ENCODE measurements at places on chromosomes 3 and 15.
A peak's percentile ranks its signal among the peaks of the same experiment; 100 is the strongest.

GRCh38 chr3:32937331-32937730 is 14.1 kb upstream of the CCR4 start:
- no peak for DNase-seq

DNA sequence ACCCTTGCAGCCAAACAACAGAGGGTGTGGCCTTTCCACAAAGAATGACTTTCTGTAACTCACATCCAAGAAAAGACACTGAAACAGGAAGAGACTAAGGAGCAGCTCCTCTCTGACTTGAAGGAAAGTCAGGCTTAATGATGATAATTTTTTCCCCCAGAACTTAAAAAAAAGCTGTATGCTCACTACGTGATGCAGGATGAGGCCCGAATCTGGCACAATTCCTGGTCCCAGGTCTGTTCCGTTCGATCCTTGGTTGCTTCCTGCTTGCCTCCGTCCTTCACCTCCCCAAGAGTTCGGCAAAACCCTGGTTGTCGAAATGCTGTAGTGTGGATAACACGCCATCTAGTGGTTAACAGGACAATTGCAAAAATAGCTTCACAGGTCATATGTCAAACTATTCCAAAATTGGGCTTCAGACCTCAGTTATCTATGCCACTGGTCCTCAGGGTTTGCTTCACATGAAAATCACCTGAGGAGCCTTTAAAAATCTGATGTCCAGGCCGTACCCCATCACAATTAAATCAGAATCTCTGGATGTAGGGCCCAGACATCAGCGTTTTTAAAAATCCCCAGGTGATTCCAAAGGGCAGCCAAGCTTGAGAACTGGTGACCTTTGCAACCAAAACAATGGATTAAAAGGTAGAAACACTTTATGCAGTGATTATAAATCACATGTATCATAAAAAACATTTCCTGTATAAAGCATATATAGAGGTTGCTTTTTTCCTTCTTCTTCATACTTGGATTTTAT is 28.1 kb upstream of the SYNM start:
- no peak for DNase-seq

GRCh38 chr3:102163039-102163817 is 271.6 kb upstream of the ZPLD1 start:
- DNase-seq: no peak

DNA sequence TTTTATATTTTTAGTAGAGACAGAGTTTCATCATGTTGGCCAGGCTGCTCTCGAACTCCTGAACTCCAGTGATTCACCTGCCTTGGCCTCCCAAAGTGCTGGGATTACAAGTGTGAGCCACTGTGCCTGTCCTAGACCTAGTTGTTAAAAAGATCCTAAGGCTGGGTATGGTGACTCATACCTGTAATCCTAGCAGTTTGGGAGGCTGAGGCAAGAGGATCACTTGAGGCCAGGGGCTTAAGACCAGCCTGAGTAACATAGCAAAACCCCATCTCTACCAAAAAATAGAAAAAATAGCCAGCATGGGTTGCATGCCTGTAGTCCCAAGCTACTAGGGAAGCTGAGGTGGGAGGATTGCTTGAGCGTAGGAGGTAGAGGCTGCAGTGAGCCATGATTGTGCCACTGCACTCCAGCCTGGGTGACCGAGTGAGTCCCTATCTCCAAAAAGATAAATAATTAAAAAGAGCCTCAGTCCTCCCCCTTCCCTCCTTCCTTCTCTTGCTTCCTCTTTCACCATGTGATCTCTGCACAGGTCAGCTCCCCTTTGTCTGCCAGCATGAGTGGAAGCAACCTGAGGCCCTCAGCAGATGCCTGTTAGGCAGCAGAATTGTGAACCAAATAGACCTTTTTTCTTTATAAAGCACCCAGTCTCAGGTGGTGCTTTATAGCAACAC is 9.8 kb upstream of the FNDC3B start:
- DNase-seq: no peak

- DNase-seq: no peak
These were observed 1.4 kb downstream of the GATA2 start for GRCh38 chr3:128491691-128491940.

DNA sequence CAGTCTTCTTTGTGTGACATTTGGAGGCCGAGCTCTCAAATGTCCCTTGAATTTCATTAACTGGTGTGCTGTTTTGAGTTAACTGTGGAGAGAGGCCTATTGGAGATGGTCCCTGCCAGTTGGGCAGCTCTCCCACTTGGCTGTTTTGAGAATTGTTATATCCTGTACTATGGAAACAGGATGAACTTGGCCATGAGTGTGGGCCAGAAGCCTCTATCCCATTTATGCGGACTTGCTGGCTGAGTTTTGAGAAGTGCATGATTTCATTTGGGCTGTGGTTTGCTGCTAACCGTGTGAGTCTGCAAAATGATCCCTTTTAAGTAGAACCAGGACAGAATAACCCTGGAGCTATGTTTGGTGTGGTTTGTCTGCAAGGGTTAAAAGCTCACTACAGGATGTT is 366.0 kb downstream of the PTPRG start:
- peak; percentile 18 for DNase-seq

- no peak for DNase-seq
These were observed 163.3 kb downstream of the AKAP13 start for GRCh38 chr15:85543741-85544155.

- no peak for DNase-seq
These were observed 62.8 kb upstream of the ADCY5 start for GRCh38 chr3:123511726-123512125.

DNA sequence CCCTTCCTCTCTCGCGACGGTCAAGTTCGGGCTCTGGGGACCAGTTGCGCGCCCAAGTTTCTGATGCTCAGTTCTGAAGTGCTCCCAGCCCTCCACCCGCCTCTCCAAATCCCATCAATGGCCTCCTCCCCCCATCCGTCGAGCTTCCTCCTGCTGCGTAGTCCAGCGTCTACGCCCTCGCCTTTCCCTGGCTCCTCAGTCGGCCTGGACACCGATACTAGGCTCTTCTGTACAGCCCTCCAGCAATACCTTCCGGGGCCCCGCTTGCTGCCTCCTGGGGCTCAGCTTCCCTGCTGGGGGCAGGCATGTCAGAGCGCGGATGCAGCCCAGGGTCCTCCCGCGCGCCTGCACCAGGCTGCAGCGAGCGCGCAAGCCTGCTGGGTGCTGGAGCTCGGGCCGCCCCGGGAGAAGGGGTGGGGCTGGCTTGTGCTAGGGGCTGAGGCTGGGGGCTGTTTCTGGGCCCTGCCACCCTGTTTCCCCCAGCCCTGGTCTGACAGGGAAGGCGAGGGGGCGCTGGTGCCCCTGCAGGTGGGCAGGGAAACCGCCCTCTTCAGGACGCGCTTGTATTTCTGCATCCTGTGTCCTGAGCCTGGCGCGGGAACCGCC is 353.3 kb upstream of the SUCLG2 start:
- no peak for DNase-seq

DNA sequence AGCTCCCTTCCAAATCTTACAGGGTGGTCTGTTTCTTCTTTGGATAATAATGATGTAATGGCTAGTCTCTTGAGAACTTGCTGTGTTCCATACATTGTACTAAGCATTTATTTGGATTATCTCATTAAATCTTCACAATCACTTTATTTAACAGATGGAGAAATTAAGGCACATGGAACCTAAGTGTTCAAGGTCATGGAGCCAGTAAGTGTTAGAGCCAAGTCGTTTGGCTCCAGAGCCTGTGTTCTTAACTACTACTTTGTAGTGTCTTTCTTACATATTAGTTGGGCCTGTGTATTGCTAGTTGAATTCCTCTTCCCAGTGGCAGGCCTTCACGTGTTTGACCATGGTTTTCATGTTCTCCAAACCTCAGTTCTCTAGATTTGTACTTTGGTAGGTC is 177.8 kb downstream of the ATG7 start:
- no peak for DNase-seq

DNA sequence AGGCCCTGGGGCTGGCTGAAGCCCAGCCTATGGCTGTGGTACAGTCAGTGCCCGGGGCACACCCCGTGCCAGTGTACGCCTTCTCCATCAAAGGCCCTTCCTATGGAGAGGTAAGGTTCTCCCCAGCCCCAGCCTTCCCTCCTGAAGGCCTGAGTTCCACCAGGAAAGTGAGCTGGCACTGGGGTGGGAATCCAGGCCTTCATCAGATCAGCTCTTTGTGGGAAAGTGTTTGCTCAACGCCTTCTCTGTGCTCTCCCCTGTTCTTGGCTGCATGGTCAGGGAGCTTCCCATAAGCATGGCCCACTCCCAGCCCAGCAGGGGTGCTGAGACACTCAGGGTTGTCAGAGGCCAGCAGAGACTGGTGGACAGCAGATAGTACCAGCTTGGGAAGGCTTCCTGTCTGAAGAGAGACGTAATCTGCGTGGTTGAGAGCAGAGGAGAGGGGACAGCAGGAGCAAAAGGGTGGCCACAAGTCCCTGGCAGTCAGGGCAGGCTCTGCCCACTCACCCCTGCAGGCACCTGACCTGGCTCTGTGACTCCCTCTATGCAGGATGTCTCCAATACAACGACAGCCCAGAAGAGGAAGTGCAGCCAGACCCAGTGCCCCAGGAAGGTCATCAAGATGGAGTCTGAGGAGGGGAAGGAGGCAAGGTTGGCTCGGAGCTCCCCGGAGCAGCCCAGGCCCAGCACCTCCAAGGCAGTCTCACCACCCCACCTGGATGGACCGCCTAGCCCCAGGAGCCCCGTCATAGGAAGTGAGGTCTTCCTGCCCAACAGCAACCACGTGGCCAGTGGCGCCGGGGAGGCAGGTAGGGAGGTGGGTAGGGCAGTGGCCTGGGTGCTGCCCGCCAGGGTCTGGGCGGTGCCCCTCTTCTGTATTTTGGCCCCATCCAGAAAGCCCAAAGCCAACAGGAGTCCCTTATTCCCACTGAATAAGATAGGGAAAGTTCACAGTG is 38.4 kb downstream of the PML start:
- DNase-seq: no peak

GRCh38 chr15:45183511-45183910 is 4.3 kb downstream of the SHF start:
- DNase-seq: no peak

- no peak for DNase-seq
These were observed 1052.4 kb downstream of the TUSC7 start for GRCh38 chr3:117761703-117762620.

GRCh38 chr15:58627046-58627445 is 122.5 kb downstream of the ADAM10 start:
- no peak for DNase-seq

- no peak for DNase-seq
These were observed 895 bp upstream of the ARHGAP31 start for GRCh38 chr3:119293105-119293870.

- DNase-seq: peak; percentile 42
These were observed 46.3 kb downstream of the FOXP1 start for GRCh38 chr3:71537211-71537611.

DNA sequence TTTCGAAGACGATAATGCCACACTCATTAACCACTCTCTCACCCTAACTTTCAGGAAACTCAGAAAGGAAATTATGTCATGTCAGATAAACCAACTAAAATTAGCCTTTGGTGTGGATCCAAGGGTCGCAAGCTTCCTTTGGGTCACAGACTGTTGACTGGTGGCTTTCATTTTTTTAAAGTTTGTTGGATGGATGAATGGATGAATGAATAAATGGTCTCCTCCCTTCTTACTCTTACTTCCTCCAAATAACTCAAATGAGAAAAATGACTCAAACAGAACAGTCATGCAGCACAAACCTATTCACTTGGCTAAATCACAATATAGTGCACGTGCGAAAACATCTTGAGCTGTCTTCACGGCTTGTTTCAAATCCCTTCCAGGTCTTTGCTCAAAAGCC is 82.9 kb upstream of the HACD2 start:
- no peak for DNase-seq

DNA sequence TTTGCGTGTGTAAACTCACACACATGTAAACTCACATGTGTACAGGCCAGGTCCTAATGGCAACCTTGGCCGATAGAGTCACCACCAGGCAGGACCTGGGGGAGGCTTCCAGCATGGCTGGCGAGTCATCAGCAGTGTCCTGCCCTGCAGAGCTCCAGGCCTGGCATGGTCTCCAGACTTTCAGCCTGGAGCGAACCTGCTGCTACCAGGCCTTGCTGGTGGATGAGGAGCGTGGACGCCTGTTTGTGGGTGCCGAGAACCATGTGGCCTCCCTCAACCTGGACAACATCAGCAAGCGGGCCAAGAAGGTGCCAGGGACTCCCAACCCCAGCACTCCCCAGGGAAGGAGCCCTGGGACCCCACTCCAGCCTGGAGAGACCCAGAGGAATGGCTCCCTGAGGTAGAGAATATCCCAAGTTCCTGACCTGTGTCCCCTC is 1.0 kb downstream of the SEMA3B start:
- no peak for DNase-seq

DNA sequence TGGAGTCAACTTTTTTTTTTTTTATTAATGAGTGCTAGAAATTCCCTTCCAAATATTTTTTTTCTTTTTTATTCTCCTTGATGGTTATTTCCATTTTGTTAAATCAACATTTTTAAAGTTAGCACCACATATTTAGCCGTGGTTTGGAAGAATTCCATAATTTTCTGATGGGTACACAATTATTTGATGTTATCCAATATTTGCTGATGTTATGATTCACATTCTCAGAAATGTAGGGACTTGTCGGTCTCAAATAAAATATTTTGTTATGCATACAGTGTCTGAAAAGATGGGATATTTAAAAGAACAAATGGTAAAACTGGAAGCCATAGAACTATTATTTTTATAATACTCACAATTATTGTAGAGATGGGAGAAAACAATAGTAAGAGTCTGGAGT is 911.5 kb upstream of the GBE1 start:
- no peak for DNase-seq

GRCh38 chr3:40878464-40878905 is 320.8 kb upstream of the CTNNB1 start:
- DNase-seq: no peak

DNA sequence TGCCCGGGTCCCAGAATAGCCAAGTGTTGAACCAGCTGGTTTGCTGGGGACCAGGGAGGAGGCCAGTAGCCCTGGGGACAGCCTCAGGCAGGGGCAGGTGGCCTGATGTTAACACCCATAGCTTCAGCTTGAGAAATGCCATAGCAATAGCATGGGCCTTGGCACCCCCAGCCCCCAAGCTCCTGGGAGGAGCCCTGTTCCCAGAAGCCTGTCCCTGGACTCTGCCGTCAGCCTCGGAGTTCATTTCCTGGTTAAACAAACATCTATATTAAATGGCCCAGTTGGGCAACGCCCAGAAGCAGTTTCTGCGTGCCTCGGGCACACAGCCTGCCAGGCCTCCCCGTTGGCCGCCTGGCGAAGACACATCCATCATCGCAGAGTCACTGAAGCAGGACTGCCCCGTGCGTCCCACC is 58.2 kb downstream of the FGD5 start:
- peak; percentile 9 for DNase-seq

All from thoracic aorta (tissue), 2 donors.